ENCODE measurements at places on chromosomes 7 and 10.

DNA sequence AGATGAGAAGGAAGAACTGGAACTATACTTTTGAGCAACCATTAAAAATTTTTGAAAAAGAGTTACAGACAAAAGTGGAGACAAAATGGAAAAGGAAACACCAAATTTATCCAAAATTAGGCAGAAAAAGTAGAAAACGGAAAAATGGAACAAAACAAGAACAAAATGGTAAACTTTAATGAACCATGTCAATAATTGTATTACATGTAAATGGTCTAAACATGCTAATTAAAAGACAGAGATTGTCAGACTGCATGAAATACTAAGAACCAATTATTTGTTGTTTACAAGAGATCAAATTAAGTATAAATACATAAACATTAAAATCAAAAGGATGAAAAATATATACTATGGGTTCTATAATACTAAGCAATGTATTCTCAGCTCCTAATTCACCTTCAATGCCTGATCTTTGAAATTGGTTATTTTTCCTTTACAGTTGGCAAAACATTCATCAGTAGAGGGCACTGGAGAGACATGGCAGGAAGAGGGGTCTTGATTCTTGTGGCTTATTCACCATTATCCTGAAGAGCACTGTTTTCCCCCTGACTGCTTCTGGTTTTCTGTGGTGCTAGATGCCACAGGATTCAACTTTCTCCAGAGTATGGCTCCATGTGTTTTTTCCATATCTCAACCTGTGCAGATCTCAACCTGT lies 124.9 kb downstream of the ELFN1 start:
- DNase-seq: no peak

- DNase-seq: no peak
Measured at GRCh38 chr7:30420662-30421061, 57.9 kb downstream of the NOD1 start.

DNA sequence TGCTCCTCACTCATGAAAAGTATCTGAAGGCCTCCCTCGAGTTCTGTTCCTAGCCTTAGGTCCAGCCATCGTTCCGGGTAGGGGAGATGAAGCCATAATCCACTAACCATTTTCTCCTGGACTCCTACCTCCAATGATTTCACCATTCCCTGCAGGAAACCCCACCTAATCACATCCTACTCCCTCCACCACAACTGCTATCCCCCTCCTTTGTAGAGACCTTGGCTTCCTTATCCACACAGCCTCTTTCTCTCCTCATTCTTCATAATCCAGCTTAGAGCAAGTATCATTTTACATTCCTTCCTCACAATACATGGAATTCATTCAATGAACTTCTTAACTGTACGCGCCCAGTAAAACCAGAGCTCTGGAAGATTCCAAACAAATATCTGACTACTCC lies 18.7 kb downstream of the HNRNPF start:
- no peak for DNase-seq

GRCh38 chr10:28980264-28980663 lies 302.9 kb downstream of the BAMBI start:
- DNase-seq: no peak

- DNase-seq: no peak
Measured at GRCh38 chr10:7170626-7171322, 240.1 kb downstream of the SFMBT2 start.

- DNase-seq: no peak
Measured at GRCh38 chr7:138000081-138000701, 1.7 kb downstream of the CREB3L2 start.

GRCh38 chr7:150909200-150909995 lies 57.1 kb downstream of the AOC1 start:
- DNase-seq: no peak

- no peak for DNase-seq
Measured at GRCh38 chr10:62048470-62048869, 147.0 kb downstream of the ARID5B start.

DNA sequence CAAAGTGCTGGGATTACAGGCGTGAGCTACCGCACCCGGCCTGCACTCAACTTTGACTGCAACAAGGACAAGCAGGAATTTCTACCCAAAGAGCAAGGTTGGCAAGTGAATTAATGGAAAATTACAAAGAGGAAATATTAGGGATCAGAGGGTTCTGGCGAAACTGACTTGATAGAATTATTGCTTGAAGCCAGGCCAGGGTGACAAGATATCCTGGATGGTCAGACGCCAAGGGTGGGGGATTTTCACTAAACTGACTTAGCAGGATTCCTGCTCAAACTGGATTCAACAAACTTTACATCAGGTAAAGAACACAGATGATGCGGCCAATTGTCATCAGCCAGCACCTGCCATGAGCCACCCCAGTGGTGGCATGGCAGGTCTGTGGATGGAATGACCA lies 603.6 kb upstream of the MGMT start:
- no peak for DNase-seq

Data from activated T-helper 1 cell treated with anti-CD3 and anti-CD28 coated beads, Interleukin-2, amount 50 U/mL, for 16 hours (primary cell).